ENCODE measurements at places on chromosomes 12 and 14.

- DNase-seq: no peak
These were observed 20.6 kb upstream of the SNRPF start for GRCh38 chr12:95838125-95838524.

- DNase-seq: no peak
These were observed 143.2 kb downstream of the ZFP36L1 start for GRCh38 chr14:68649476-68650189.

DNA sequence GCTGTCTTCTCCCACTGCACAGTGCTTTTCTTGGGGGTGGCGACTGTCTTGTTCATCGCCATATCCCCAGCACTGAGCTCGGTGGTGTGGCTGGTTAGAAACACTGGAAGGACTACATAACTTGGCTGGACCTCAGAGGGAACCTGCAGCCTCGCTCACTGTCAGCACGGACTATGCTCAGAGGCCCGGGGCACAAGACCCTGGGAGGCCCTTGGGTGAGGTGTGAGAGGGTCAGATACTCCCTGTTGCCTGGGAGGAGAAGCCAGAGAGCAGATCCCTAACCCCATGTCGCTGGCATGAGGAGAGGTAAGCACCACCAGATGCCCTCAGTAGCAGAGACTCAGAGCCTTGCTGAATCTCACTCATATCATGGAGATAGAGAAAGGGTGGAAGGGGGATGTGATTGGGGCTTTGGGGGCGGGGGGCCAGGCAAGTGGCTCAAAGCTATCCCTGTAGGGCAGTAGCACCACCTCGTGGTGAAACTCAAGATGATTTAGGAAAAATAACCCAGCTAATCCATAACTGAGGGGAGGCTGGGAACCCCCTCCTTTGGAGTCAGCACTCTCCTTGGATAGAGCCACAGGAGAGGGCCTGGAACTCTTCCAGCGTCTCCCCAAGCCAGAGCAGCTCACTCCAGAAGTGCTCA is 18.7 kb upstream of the HDAC7 start:
- DNase-seq: no peak

GRCh38 chr12:264269-264668 is 1.6 kb upstream of the SLC6A13 start:
- no peak for DNase-seq

DNA sequence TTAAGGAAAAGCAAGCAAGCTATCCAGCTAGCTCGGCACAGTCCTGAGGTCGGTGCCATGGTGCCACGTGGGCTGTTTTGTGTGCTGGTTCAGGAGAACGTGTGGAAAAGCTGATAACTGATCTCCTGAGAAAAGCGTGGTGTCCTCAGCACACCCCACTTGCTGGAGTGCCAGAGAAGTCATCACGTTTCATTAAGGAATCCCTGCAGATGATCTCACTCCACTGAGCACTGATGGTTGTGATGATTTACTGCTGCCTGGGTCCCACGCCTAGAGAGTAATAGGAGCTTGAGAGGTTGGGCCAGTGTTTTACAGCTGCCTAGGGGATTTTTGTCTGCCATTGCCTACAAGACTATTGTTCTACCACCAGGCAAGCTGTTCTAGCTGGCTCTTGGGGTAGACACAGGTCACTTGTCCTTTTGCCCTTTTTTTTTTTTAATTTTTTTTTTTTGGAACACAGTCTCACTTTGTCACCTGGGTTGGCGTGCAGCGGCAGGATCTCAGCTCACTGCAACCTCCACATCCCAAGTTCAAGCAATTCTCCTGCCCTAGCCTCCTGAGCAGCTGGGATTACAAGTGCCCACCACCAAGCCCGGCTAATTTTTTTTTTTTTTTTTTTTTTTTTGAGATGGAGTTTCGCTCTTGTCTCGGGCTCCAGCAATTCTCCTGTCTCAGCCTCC is 42.3 kb upstream of the EVL start:
- no peak for DNase-seq

GRCh38 chr12:96242597-96242996 is 48.4 kb downstream of the ELK3 start:
- no peak for DNase-seq

- no peak for DNase-seq
These were observed 803.5 kb upstream of the FLRT2 start for GRCh38 chr14:84726471-84726870.

GRCh38 chr12:117235261-117235660 is 45.0 kb upstream of the FBXO21 start:
- DNase-seq: no peak

DNA sequence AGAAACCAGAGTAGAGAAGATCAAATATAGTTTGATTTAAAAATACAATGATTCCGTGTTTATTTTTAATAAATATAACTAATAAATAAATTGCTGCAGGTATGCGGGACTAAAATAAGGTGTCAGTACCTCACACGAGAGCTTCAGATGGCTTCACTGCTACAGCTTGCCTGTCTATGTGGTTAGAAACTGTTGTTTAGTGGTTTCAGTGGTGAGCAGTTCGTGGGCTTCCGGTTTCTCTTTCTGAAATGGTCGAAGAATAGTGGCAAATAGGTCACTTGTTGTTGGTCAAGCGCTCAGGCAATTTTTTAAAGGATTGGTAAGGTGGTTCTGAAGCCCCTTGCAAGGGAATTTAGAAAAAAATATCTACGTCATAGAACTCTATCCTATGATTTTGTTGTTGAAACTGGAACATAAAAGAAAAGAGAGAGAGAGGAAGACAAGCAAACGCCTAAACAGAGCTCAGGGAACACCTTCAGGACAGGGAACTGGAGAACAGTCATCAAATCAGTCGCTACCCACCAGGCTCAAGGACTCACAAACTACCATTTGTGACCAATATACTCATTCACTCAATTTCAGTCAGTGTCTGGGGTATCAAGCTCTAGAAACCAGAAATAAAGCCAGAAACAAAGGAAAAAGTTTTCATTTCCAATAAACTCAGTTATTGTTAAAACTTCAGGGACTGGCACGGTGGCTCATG is 31.3 kb downstream of the GABARAPL1 start:
- DNase-seq: no peak

DNA sequence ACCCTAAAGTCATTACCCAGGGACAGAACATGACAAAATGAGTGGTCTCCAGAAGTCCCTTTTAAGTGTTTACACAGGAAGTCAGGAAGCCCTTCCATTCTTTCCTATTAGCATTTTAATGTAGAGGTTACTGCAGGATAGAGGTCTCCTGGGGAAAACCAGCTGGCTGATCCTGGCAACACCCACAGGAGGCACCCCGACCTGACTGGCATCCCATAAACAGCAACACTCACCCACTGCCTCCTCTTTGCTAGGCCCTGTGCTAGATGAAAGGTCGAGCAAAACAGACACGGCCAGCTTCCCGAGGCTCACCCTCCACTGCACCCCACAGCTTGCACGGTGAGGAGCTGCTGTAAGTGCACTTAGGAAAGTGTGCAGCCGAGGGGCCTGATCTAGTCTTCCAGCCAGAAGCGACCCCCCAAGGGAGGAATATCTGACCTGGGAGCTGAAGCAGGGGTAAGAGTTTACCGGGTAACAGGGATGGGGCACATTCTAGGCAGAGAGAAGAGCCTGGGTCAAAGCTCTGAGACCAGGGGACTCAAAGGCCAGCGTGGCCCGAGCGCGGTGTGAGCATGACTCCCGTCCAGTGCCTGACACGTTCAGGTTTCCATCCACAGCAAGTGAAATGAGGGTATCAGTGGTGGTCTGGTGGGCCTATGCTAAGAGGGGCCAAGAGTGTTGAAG is 9.0 kb downstream of the DAZAP2 start:
- peak; percentile 50 for DNase-seq

DNA sequence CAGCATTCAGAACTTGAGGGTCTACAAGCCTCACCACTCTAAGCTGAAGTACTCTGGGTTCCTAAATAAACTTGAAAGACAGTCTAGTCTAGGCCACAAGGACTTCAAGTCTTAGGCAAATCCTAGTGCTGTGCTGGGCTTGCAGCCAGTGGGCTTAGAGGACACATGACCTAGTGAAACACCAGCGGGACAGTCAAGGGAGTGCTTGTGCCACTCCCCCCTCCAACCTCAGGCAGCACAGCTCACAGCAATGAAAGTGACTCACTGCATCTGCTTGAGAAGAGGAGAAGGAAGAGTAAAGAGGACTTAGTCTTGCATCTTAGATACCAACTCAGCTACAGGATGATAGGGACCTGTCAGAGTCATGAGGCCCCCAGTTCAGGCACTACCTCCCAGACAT is 438.1 kb downstream of the IPO8 start:
- no peak for DNase-seq

DNA sequence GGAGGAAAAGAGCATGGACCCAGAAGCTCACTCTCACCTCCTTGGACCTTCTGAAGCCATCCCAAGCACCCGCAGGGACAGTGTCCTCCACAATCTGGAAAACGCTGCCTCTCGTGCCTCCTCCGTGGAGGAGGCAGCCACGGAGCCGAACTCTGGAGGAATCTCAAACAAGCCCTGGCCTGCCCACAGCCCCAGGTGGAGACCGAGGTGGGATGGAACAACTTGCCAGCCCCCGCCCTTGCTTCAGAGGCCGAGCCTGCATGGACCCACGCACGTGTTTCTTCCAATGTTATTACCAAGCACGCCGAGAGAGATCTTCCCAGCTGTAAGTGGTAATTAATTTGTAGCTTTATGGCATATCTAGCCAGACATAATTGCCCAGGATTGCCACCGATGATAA is 61.3 kb downstream of the SCARB1 start:
- DNase-seq: no peak

GRCh38 chr12:124174451-124175348 is 120.2 kb upstream of the RFLNA start:
- no peak for DNase-seq

DNA sequence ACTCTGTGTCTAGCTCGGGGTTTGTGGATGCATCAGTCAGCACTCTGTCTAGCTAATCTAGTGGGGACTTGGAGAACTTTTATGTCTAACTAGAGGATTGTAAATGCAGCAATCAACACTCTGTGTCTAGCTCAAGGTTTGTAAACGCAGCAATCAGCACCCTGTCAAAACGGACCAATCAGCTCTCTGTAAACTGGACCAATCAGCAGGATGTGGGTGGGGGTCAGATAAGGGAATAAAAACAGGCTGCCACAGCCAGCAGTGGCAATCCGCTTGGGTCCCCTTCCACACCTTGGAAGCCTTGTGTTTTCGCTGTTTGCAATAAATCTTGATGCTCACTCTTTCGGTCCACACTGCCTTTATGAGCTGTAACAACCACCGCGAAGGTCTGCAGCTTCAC is 920.7 kb upstream of the FOXG1 start:
- DNase-seq: no peak

DNA sequence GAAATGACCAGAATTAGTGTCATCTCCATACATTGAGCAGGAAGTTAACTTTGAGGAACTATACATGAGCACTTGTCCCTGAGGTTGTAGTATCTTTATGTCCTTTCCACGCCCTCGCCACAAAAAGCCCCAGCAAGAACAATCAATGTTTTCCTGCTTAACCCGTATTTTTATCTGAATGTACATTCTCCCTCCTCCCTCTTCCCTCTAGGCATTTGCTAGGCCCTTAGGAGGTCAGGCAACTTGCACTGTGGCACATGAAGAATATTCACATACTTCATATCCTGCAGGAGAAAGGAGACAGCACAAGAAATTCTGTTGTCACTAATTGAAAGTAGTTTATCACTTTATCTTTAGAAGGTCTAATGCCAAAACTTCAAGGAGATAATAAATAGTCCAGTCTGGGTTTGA is 18.1 kb upstream of the DUSP6 start:
- DNase-seq: no peak

DNA sequence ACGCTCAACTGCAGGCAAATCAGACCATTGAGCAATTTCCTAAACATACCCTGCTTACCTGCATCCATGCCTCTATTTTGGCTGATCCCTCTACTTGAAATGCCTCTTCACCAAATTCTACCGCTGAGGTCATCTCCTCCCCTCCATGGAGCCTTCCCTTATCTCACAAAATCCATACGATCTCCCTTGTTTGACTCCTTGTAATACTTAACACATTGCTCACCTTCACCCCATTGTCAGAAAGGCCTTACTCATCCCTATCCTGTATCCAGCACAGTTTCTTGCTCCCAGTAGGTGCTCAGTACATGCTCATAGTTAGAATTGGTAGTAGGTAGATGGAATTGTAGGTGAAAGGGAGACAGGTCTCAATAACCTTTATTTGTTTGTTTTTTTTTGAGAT is 5.4 kb downstream of the DDN start:
- no peak for DNase-seq

- DNase-seq: no peak
These were observed 74.9 kb downstream of the TBK1 start for GRCh38 chr12:64526859-64527258.

GRCh38 chr14:106442857-106443256 is 916.5 kb downstream of the TMEM121 start:
- DNase-seq: no peak

DNA sequence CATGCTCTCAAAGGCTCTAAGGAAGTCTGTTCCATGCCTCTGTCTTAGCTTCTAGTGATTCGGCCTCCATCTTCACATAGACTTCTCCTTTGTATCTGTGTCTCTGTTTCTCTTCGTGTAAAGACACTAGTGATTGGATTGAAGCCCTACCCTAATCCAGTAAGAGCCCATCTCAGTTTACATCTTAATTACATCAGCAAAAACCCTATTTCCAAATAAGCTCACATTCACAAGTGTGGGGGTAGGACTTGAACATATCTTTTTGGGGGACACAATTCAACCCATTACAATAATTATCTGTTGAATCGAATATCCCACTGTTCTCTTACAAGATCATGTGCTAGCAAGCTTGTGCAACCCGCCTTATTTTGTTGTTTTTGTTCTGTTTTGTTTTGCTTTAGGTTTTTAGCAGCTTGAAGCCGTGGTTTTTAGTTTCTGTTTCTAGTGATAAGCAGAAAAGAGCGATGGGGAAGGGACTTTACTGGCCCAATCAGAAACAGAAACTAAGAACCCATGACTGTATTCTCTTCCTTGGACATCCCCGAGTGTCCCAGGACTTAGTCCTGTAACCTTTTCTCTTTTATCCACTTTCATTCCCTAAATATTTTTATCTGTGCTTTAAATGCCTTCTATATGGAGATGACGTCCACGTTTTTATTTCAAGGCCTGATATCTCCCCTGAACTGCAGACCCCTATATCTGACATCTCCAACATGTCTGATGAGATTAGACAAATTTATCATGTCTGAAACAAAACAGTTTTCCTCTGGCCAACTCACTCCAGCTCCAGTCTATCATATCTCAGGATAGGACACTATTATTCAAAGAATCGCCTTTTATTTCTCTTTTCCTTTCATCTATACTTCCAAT is 353.0 kb downstream of the CCDC91 start:
- DNase-seq: no peak

- no peak for DNase-seq
These were observed 112.3 kb downstream of the PLXNC1 start for GRCh38 chr12:94260717-94261116.

DNA sequence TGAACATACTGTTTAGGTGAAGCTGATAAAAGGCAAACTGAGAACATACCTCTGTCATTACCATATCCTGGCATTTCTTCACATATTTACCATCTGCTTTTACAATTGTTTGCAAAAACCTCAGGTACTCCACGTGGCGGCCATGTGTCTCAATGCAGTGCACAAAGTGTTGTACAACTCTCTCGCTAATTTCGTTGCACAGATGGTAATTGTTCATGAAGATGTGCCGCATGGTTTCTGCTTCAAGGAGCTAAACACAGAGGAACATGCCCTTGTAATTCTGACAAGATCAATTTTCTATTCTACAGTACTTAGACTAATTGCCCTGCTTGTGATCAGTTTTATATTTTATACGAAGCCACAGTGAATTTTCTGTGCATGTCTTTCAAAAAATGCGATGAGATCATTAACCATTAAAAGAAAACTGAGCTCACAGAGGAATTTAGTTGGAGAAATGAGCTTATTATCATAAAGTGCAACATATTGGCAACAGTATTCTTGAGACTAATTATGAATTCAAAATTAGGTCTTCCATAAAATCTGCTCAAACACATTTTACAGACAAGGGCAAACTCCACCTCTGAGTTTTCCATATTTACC is 233.8 kb downstream of the ITPR2 start:
- DNase-seq: no peak

Data from SK-N-MC (cell line).